ACHN (cell line): ENCODE measurements at places on chromosomes 7 and 10.

- no peak for DNase-seq
Measured at GRCh38 chr7:94249631-94250030, 145.1 kb upstream of the COL1A2 start.

DNA sequence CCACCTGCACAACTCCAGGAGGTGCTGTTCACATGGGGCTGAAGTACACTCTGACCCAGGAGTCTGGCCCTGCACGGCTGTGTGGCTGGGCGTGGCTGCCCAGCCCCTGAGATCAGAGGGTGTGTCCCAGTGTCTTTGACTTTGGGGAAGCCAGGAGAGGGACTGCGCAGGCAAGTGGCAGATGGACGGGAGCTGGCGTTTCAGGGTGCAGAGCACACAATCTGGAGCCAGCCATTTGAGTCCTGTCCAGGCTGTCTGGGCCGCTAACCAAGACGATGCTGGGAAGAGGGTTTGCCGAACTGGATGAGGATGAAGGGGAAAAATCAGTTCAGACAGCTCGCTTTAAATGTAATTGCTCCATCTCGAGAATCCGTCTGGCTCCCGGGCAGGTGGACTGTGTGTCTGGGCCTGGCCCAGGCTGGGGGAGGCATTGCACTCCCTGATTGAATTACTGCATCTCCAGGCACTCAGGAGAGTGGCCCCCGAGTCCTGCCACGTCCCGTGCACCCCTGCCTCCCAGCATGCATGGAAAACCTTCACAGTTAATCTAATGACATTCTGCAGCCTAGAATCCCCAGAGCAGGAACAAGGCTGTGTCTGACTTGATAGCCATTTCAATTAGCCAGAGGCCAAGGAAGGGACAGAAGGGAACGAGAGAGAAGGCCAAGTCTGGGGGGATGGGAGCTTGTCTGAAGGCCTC is 120.8 kb upstream of the NANOS1 start:
- DNase-seq, result no peak

GRCh38 chr7:64037095-64037494 is 8.1 kb upstream of the ZNF727 start:
- no peak for DNase-seq

- DNase-seq, result peak; percentile 38
Measured at GRCh38 chr7:124649397-124650014, 116.1 kb downstream of the GPR37 start.

GRCh38 chr7:45686441-45687184 is 112.4 kb downstream of the ADCY1 start:
- DNase-seq, result no peak

GRCh38 chr7:44217223-44217714 is 16.5 kb downstream of the YKT6 start:
- DNase-seq, result no peak

DNA sequence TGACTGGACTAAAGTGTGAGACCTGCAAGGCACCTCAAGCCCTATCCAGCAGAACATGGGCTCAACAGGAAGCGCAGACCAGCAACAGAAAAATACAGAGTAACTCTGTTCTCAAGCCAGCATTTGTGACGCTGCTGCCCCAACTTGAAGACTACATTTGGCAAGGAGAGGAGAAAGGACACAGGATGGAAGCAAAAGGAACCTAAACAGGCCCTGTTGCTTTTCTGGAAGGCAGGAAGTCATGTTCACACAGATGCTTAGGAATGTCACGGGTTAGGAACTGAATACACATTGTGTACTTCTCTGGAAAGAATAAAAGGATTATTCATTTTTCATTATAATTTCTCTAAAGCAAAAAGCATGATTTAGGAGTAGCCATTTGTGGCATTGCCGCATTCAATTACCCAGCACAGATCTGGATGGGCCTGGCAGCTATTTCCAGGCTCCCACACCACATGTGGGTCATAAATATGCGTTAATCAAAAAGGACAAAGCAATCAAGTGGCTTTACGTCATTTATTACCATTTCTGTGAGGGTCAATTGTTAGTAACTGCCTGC is 19.8 kb upstream of the TOMM7 start:
- DNase-seq, result no peak

DNA sequence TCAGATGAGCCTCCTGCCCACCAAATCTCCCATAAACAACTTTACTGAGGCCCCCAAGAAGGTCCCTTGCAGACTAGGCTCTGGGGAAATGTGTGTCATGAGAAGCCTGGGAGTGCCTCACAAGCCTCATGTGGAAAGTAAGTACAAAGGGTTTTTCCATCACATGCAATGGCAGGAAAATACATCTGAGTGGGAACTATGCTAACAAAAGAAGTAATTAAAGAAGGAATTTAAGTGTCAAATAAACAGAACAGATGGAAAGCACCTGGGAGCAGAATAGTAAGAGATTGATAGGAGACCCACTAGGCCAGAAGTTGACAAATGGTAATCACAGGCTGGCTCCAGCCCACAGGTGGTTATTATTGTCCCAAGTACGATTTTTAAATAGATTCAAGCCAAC is 20.5 kb downstream of the GSAP start:
- DNase-seq, result no peak

- DNase-seq, result no peak
Measured at GRCh38 chr7:36775061-36775620, 50.8 kb upstream of the AOAH start.

GRCh38 chr7:34096198-34096651 is 190.9 kb downstream of the BMPER start:
- no peak for DNase-seq

- DNase-seq, result peak; percentile 39
Measured at GRCh38 chr10:23994459-23995046, 214.4 kb upstream of the KIAA1217 start.
